ENCODE measurements at places on chromosomes 3 and 15.

DNA sequence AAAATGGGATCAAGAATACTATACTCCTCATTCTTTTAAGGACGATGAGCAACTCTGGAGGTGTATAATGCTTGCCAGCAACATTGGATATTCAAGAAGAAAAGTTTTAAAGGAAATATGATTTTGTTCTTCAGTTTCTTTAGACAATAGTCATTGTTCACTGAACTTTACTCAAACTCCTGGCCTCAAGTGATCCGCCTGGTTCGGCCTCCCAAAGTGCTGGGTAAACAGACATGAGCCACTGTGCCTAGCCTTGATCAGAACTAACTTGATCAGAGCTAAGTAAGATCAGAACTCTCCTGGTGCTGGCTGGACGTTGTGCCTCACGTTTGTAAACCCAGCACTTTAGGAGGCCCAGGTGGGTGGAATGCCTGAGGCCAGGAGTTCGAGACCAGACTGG, 12.6 kb downstream of the EFCAB12 start:
- H3K4me1 ChIP-seq: peaks cover 24% of the 10 kb centered on the region
- H3K27me3 ChIP-seq: peaks cover 3% of the 10 kb centered on the region
- DNase-seq: no peak
- H3K27ac ChIP-seq: no peak overlapping the region
- no peaks in the 10 kb centered on the region for H3K36me3 ChIP-seq

GRCh38 chr3:147159141-147159540, 247.2 kb downstream of the ZIC4 start:
- no peaks in the 10 kb centered on the region for H3K36me3 ChIP-seq
- H3K4me1 ChIP-seq: no peaks in the 10 kb centered on the region
- H3K4me3 ChIP-seq: no peak overlapping the region
- DNase-seq: no peak

DNA sequence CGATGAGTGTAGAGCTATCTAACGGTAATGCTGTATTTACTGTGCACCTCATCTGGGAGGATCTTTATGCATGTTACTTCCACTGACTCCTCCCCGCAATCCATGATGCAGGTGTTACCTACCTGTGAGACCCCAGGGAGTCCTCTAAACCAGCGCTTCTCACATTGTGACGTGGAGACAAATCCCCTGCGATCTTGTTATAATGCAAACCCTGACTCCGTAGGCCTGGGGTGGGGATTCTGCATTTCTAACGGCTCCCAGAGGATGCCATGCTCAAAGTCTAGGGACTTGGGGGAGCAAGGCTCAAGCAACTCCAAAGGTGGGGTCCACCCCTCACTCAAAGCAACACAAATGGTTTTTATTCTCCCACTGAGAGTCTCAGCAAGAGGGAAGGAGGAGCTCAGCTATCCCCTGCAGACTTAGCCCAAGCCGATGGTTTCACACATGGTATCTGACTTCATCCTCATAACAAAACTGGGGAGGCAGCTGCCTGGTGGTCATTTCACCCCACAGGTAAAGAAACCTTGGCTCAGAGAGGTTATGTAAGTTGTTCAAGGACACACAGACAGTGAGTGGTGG, 63.6 kb downstream of the PCSK6 start:
- no peak for DNase-seq
- no peaks in the 10 kb centered on the region for H3K4me1 ChIP-seq
- H3K4me3 ChIP-seq: no peak overlapping the region
- H3K27me3 ChIP-seq: no peaks in the 10 kb centered on the region

- no peak overlapping the region for H3K4me3 ChIP-seq
- peaks cover 52% of the 10 kb centered on the region for H3K27me3 ChIP-seq
- no peaks in the 10 kb centered on the region for H3K4me1 ChIP-seq
- no peaks in the 10 kb centered on the region for H3K36me3 ChIP-seq
Measured at GRCh38 chr15:69994429-69995205, 103.1 kb downstream of the TLE3 start.

DNA sequence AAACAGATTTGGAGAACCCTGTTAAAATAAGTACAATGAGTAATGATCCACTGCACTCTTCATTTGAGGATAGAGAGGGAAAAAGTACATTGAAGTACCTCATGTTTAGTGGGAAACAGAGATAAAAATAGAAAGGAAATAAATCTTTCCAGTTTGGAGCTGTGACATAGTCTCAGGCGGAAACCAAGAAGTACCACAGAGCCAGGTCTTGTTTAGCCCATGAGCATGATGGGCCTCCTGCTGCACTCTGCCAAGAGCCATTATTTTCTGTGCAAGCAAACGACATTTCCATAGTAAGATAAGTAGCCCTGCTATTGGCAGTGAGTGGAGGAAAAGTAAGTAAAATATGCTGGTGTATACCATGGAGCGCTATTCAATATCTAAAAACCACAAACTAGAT, 796.1 kb downstream of the TBL1XR1 start:
- no peaks in the 10 kb centered on the region for H3K4me1 ChIP-seq
- H3K27me3 ChIP-seq: no peaks in the 10 kb centered on the region
- no peaks in the 10 kb centered on the region for H3K36me3 ChIP-seq
- H3K27ac ChIP-seq: no peak overlapping the region
- no peak overlapping the region for H3K4me3 ChIP-seq

All from astrocyte (in vitro differentiated cells and primary cell).